ENCODE measurements at places on chromosomes 7 and 10.

DNA sequence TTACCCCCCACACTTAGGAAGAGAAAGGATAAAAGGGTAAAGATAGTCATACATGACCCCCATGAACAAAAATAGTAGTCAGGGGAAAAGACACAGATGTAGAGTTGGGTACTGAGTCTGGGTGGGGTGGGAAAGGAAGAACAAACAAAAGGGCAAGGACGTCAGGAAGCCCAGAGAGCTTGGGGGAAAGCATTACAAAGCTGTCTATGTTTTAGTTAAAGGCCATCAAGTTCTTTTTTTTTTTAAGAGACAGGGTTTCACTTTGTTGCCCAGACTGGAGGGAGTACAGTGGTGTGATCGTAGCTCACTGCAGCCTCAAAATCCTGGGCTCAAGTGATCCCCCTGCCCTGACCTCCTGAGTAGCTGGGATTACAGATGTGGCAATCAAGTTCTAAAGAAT is 98.4 kb upstream of the PDLIM1 start:
- DNase-seq: no peak

DNA sequence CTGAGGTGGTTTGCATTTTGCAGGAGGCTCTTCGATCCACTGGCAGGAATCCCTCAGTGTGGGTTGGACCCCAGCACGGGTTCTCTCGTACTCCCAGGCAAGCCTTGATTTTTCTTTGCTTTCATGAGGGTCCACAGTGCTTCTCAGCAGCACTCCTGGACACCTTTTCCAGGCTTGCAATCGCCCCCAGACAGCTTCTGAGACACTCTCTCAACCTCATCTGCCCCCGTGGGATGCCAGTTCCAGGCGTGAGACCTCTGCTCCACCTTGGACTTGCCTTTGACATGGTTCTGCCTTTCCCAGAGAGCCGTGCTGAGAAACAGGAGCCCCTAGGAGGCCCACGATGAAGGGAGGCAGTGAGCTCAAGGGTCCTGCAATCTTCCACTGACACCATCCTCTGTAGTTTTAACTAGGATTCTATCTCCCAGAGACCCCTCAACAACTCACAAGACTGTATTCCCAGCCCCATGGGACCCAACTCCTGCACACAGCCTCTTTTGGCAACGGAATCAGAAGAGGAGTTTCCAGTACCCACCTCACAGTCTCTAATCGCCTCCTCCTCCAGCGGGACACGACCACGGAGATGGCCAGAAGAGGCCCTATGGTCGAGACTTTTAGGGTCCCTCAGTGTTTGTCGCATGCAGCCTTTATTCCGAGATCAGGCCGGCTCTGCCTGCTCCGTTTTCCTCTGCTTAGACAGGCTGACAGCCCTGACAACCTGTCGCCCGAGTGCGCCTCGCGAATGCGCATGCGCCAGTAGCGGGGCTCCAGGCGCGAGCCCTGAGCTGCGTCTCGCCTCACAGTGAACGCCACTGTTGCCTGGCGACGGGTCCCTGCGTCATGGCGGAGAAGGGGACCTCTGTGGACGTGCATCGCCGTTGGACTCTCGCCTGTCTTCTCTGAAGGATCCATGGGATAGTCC is 26.0 kb upstream of the ZNF273 start:
- DNase-seq: peak; percentile 57

GRCh38 chr7:50397320-50397970 is 52.7 kb downstream of the FIGNL1 start:
- DNase-seq: no peak

- DNase-seq: no peak
Measured at GRCh38 chr7:139183251-139183650, 47.8 kb upstream of the UBN2 start.

GRCh38 chr7:85890244-85890811 is 703.5 kb upstream of the SEMA3D start:
- no peak for DNase-seq

- no peak for DNase-seq
Measured at GRCh38 chr10:34346516-34347100, 468.5 kb downstream of the PARD3 start.

- DNase-seq: no peak
Measured at GRCh38 chr10:30185916-30186315, 126.5 kb upstream of the JCAD start.

- DNase-seq: no peak
Measured at GRCh38 chr10:79158402-79159097, 89.8 kb downstream of the ZMIZ1 start.

DNA sequence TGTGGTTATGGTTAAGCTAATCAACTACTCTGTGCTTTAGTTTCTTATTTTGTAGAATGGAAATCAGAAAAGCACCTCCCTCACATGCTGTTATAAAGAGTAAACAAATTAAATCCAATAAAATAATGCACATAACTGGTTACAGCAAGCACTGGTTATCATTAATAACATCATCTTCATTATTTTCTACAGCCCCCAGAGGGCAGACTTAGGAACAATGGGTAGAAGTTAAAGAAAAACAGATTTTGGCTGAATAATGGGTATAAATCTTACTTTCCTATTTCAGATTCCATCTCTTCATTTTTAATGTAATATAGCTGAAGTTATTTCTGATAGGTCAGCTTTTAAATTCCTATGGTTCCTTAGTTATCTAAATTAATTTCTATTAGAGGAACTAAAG is 126.5 kb downstream of the DOCK4 start:
- no peak for DNase-seq

- no peak for DNase-seq
Measured at GRCh38 chr10:20948686-20949327, 51.7 kb upstream of the NEBL start.

GRCh38 chr7:116225860-116226259 is 15.5 kb downstream of the TES start:
- no peak for DNase-seq

GRCh38 chr7:36298106-36298505 is 91.6 kb upstream of the ANLN start:
- DNase-seq: no peak

- DNase-seq: no peak
Measured at GRCh38 chr7:95933618-95934017, 161.3 kb downstream of the DYNC1I1 start.

DNA sequence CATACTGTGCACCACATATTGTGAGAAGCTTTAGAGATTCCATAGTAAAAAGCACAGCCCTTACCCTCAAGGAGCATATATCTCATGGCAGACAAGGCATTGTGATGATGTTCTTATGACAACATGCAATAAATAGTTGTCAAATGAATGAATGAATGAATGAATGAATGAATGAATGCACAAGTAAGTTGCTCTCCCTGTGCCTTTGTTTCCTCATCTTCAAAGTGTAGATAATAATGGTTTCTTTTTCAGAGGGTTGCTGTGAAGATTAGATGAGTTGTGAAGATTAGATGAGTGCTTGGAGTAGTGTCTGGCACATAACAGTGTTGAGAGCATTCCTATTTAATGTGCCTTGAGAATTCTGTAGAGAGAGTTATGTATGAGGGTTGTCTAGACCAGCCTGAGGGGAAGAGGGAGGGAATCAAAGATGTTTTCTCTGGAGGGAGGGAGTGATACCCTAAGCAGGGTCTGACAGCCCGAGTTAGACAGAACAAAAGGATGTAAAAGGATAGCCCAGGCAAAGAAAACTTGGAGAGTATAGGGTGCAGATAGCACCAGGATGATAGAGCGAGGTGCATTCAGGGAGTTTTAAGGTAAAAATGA is 217.2 kb downstream of the RELN start:
- DNase-seq: no peak

DNA sequence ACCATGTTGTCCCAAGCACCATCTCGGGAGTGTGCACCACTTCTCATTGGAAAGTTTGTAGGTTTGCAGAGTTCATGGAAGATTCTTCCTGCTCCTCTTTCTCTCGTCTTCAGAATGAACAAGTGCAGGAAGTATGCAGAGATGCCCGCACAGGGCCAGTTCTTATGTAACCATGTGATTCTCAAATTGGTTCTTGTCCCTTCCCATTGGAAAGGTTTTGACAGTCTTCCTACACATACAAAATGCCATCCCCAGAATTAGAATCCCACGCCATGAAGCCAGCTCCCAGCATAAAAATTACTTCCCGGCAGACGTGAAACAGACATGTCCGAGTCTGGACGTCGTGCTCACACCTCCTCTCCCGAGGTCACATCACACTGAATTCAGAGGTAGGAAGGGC is 251.6 kb downstream of the ELMO1 start:
- DNase-seq: no peak

GRCh38 chr7:144885478-144885877 is 49.6 kb upstream of the TPK1 start:
- no peak for DNase-seq

DNA sequence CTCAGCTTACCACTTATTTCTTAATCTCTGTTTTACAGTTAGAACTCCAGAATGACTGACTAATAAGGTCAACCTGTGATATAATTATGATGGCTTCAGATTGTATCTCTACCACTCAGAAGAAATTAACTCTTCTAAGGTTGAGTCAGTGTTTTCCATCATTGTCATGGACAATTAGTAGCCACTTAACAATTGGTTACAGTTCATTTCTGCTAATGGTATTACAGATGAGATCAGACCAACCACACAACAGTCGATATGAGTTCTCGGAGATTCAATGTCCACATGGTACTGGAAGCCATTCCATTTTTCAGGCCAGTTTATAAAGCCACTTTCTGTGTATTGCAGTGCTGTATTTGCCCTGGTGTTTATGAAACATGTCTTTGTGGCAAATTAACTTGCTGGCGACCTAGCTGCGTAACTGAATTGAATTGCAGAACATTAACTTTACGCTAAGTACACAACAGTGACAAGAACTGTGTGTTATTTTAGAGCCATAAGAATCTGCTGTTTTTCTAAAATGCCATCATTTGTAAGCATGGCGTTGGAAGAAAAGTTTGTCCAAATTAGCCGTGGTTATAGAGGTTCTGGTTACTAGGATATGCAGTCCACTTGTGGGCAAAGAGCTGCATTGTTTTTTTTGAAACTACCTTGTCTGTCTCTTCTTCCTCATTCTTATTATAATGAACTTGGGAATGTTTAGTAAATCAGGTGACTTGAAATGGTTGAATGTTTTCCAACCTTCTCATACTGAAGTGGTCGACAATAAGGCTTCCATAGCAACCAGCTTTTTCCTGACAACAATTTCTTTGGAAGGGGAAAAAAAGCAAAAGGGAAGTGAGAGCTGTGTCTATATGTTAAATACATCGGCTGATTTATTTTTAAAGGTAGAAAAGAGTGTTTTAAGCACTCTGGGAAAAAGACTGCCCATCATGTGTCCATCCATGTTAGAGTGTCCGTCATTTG is 76.4 kb downstream of the CELF2 start:
- DNase-seq: no peak

- DNase-seq: no peak
Measured at GRCh38 chr7:26149391-26149977, 2.5 kb upstream of the NFE2L3 start.

- DNase-seq: no peak
Measured at GRCh38 chr10:101887775-101888174, 44.2 kb upstream of the KCNIP2 start.

DNA sequence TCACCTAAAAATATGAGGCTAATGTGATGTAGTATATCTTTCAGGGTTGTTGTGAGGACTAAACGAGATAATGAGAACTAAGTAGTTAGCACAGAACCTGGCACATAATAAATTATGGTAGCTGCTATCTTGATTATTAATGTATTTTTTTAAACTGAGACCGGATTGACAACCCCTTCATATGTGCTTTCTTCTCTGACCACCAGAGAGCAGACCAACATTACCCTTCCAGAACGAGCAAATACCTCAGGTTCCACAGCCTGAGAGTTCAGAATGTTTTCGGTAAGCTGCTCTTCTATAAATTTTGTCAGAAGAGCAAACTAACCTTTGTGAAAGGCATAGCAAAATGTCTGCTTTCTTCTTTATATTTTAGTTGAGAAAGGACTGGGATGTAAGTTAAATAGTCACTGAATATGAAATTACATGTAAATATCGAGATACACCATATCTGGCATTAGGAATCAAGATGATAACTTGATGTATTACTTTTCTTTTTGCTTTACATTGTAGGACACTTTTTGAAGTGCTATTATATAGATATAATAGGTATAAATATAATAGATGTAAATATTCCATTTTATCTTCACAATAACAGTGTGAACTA is 13.6 kb upstream of the BPGM start:
- DNase-seq: no peak

DNA sequence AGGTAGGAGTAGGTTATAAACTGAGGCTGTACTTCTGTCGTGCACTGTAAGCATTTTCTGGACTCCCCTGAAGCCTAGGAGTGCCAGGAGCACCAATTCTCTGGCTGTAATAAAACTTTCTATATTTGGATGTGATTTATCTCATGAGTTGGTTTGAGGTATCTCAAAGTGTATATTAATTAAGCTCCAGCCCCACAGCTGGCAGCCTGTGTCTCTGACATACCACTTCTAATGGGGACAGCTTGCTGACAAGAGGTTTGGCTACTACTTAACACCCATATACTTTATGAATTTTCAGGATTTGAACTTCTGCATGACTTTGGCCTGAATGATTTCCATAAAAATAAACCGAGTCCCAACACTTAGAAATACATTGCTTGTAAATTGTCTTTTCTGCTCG is 35.2 kb downstream of the CFAP58 start:
- no peak for DNase-seq

DNA sequence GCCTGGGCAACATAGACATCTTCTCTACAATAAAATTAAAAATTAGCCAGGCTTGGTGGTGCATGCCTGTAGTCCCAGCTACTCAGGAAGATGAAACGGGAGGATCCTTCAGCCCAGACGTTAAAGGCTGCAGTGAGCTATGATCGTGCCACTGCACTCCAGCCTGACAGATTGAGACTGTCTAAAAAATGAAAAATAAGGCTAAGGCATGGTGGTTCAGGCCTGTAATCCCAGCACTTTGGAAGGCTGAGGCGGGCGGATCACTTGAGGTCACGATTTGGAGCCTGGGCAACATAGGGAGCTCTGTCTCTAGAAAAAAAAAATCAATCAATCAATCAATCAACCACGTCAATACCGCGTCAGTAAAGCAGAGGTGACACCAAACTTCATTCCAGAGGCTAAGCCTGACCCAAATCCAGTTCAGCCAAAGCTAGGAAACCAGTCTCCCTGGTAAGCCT is 31.1 kb downstream of the MRPS24 start:
- no peak for DNase-seq

DNA sequence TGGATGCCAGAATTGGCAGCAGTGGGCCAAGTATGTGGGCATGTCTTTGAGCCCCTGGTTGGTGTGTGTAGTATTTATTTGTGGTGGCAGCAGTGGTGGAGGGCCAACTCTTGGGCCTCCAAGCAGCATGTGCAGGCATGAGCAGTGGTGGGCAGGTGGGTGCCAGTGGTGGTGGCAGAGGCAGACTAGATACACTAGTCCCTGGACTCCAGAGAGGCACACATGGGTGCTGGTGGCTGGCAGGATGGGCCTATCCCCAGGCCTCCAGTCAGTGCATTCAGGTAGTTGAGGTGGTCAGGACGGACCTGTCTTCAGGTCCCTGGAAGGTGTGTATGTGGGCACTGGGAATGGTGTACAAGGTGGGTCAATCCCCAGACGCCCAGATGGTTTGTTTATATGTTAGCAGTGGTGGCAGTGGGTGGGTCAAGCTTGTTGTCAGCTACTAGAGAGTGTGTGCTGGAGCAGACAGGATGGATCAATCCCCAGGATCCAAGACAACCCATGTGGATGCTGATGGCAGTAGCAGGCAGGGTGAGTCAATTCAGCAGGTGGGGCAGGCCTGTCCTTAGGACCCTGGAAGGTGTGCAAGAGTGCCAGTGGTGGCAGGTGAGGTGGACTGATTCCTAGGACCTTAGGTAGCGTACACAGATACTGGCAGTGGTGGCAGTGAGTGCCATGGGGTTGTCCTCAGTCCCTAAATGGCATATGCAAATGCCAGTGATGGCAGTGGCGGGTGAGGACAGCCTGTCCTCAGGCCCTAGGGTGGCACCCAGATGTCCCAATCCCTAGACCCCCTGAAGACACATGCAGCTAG is 294.3 kb downstream of the RPS24 start:
- DNase-seq: no peak

- no peak for DNase-seq
Measured at GRCh38 chr10:21675157-21675796, 141.2 kb downstream of the MLLT10 start.
